ENCODE measurements at places on chromosomes 4 and X.

DNA sequence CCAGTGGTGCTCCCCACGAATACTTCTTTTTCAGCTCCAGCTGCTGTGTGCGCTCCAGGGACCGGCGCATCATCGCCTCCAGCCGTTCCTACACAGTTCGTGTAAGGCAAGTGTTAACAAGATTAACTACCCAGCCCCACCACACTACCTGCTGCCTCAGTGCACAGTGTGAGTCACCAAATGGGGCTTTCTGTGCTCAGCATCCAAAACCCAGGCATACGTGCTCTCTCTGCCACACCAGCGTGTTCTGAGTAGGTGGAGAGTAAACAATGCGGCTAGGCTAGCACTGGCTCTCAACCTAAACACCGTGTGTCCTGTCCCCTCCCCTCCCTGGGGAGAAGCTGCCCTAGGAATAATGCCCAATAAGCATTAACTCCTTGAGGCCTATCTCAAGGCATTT is 60.0 kb downstream of the MAP7D2 start:
- no peak for DNase-seq

DNA sequence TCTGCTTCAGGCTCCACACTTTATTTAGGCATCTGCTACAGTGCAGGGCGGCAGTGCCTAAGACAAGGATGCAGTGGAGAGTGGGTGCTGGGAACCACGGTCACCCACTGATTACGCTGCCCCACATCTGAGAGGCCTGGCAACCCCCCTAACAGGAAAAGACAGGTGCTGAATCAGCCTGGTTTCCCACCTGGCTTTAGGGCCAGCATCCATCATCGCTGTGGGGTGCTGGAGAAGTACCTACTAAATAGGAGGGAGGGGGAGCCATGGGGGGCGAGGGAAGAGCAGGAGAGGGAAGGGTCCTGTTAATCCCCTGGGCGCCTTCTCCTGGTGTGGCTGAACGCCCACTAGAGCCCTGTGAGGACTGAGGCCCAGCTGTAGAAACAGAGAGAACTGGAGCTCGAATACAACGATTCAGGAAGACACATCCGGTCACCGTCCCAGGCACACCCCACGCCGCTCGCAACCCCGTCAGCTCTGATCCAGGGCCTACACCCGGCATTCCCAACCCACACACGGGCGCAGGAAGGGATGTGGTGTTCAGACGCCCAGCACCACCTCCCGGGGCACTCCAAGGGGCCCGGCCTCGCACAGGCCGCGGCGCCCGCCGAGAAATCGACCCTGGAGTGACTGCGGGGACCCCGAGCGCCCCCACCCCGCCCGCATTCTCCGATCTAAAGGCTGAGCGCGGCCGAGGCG is 554 bp downstream of the DCTD start:
- no peak for DNase-seq

DNA sequence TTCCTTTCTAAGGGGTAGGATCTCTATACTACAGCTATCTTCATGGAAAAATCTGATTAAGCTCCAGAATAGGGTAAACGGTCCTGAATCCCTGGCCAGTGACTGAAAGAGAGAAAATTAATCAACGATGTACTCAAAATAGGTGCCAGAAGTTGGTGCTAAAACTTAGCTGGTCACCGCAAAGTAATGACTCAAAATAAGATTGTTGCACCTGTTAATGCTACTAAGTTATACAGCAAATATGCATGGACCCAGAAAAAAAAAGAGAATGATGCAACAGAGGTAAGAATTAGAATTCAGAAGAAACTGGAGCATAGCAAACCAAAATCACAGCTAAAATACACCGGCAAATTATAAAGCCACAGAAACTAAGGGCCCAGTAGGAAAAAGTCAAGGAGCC is 239.7 kb upstream of the FAM241A start:
- DNase-seq = no peak

- DNase-seq = no peak
Observed at GRCh38 chrX:54230435-54231148, 47.5 kb upstream of the FAM120C start.

DNA sequence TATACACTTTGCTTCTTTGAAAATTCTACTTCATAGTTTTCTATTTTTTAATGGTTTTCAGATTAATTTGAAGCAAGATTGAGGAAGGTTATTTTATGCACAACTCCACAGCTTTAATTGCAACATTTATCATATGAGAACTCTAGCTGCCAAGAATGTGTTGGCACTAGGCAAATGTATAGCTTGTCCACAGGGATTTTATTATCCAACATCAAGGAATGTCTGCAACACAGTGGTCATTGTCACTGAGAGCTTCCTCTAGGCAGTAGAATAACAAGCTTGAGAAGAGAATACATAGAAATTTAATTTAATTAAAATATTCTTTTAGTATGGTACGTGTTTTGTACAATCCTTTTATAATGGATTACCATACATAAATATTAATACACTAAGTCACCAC is 1600.8 kb downstream of the ARAP2 start:
- no peak for DNase-seq

- DNase-seq = no peak
Observed at GRCh38 chr4:177283167-177283566, 26.5 kb upstream of the NEIL3 start.

GRCh38 chr4:76531597-76531996 is 96.6 kb downstream of the SHROOM3 start:
- no peak for DNase-seq

DNA sequence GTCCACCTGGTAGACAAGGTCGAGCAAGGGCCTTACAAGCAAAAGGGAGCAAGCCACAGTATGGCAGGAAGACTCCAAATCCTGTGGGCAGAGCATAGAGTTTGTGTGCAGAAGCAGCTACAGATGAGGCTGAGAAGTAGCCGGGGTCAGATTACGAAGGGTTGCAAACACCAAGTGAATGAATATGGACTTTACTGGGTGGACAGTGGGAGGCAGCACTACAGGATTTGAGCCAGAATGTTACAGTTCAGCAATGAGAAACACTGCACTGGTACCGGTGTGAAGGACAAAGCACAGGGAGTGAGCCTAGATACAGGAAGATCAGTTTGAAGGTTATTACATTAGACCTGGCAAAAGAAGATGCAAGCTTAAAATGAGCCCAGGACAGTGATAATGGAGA is 46.1 kb upstream of the HOPX start:
- DNase-seq = no peak

GRCh38 chr4:145545538-145546174 is 64.0 kb downstream of the SMAD1 start:
- no peak for DNase-seq

DNA sequence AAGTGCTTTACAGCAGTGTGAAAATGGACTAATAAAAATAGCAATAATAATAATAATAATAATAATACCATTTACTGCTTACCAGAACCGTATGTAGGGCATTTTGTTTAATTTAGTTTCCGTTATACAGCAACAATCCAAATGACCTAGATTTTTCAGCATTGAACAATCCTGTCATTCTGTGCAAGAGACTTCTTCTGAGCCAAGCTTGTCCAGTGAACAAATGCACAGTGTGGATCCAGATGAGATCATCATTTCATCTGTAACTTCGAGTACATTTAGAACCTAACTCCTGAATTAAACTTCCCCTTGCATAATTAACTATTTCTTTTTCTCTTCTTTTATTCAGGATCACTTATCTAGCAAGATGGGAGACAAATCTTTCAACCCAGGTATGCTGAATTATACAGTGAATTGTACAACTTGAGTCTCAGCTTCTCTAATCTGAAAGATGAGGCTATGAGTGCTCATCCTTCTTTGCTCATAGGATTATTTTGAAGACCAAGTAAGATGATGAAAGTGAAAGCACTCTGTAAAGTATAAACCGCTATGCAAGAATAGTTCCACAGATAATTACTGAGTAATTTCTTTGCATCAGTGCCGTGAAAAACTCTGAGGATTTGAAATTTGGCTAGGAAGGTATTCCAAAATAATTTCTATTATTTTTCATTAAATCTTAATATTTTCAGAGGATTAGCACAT is 6.6 kb downstream of the CLNK start:
- no peak for DNase-seq

DNA sequence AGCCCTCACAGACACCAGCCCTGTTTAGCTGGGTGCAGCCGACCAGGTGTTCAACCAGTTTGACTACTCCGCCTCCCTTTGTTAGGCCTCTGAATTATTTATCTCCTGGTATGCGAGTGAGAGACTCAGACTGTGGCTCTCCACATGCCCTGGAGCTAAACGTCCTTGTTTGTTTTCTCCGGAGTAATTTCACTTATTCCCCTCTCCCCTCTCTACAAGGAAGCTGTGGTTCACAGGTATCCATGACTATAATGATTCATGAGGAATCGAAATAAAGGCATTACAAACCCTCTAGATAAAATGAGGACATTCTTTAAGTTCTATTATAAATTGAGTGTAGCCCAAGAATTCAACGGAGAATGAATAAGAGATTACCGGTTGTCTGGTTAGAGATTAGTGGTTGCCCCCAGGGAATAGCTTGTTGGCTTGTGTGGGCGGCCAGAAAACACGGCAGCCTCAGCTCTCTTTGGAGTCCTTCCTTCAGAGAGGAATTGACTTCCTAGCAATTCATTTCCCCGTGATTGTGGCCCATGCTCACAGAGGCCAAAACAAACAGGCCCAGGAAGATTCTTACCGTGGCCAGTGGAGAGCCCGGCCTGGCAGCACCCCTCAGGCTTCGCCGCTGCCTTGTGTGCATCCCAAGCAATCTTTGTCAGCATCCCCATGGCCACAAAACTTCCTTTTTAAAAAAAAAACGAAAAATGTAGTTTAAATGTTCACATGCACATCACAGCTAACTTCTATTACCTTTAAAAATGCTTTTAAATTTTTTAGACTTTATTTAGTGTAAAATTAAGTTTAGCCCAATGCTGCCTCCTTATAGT is 60.2 kb upstream of the CBR4 start:
- no peak for DNase-seq

GRCh38 chr4:154078504-154079350 is 289.8 kb upstream of the SFRP2 start:
- no peak for DNase-seq

DNA sequence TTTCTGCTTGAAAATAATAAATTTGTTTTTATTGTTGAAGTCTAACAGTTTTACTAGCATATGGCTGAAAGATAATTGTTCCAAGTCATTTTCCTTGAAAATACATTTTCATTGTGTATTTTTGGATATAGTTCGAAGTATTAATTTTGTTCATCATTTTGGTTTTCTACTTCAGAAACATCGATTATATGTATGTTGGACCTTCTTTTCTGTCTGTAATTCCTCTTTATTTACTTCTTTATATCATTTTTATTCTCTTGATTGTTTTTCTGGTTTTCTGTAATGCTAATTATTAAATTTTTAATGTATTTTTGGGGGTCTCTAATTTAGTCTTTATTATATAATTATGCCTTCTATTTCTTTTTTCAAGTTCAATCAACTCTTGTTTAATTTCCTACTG is 407.1 kb upstream of the FRG1 start:
- DNase-seq = no peak

DNA sequence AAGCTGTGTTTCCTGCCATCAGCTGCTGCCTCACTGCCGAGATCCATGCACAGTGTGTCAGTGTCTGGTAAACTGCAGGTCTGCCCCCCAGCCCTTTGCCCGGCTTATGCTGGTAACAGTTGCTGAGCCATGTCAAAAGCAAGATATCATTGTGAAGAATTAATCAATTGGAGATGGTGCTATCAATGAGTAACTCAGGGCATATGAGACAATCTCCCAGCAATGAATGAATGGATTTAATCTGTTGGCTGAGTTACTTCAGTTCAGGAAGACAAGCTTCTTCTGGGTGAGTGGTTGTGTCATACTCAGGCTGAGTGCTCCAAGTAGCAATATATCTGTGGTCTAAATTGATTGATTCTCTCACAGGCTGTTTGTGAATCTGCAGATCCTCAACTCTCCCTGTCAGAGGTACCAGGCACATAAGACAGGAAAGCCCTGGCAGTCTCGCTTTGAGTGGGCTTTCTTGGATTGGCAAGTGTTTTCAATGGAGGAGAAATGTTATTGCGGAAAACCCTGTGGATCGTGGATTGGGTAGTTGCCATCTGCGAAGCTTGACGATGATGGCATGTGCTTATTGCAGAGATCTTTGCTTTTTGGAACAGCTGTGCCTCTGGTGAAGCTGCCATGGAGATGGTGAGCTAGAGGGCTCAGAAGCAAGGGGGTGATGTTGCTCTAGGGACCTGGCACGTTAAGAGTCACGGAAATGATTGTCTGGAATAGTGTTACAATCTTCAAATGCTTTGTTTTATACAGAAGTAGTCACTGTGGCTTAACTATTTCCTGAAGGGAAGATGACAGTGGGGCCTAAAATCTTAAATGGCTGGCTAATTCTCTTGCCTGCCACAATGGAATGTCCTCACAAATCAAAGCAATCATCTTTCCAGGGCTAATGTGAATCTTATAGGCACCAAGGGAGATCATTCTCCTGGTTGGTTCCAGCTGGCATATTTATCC is 147.6 kb upstream of the TBC1D9 start:
- DNase-seq = no peak

DNA sequence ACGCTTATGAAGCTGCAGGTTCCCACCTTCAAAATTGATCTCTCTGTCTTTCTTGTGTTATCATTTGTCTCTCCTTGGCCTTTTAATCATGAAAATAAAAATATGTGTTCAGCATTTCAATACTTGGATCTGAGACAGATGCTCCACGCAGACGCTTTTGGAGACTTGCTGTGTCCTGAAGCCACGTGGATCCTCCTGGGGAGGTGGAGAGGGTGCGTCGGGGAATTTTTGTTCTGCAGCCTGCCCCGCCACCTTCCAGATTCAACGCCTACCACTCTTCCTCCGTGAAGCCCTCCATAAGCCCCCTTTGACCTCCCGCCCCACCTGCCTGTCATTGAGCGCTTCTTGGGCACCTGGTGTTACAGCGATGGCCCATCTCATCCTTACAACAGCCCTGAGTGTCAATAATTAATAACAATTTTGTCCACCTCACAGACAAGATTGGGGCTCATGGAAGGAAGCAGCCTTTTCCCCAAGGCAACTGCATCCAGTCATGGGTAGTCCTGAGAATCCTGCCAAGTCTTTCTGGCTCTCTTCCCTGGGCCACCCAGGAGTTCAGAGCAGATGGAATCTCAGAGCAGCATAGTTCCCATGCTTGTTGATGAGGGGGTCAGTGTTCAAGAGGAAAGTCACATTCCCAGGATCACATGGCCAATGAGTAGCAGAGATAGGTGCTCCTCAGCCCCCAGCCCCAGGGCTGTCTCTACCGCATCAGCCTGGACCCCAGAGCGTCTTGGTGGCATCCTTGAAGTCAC is 172.6 kb upstream of the PSAPL1 start:
- no peak for DNase-seq

GRCh38 chr4:186015212-186015817 is 53.6 kb upstream of the TLR3 start:
- DNase-seq = no peak

DNA sequence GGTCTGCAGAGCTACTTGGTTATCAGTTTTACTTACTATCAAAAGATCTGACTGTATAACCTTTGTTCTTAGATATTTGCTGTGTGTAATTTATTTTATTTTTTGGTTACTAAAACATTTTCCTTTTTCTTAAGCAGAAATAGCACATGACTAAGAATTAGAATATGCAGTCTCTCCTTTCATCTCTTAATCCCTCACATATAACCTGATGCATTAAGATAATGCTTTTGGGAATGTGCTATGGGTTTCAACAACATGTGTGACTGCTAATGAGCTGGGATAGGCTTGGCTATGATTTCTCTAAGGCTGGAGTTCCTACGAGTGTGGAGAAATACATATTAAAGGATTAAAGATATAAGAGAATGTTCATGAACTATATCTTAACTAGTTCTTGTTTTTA is 41.5 kb downstream of the SHROOM3 start:
- no peak for DNase-seq
